ENCODE measurements at places on chromosomes 2 and 18.

- no peak for DNase-seq
Measured at GRCh38 chr2:52668724-52669123, 1098.9 kb upstream of the CHAC2 start.

DNA sequence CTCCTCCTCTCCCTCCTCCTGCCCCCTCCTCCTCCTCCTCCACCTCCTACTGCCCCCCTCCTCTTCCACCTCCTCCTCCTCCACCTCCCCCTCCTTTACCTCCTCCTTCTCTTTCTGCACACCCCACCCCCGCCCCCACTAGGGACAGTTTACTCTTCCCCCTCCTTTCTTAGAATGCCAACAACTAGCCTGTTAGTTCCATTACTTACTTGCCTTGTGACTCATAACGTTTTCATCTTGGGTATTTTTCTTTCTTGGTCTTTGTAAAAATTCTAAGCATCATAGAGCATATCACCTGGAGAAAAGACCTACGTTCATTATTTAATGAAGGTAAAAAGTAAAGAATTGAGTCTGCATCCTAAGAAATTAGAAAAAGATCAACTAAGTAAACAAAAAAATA, 165.3 kb downstream of the NEDD4L start:
- no peak for DNase-seq

GRCh38 chr2:12240206-12240605, 476.5 kb upstream of the TRIB2 start:
- no peak for DNase-seq

DNA sequence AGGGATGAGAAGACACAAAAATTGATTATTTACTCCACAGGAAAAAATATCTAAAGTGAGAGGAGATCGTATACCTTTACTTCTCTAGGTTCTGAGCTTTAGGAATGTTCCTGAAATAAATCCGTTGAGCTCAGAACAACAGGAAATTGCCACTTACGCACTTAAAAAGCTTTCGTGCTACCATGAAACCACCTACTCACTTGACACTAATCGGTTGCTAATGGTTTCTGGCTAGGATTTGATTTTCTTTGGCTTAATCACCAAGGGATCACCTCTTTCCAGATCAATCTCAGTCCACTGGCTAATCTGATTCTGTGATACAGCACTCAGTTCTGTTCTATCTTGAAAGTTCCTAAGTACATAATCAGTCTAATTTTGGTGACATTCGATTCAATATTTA, 419.6 kb downstream of the DLGAP1 start:
- no peak for DNase-seq

DNA sequence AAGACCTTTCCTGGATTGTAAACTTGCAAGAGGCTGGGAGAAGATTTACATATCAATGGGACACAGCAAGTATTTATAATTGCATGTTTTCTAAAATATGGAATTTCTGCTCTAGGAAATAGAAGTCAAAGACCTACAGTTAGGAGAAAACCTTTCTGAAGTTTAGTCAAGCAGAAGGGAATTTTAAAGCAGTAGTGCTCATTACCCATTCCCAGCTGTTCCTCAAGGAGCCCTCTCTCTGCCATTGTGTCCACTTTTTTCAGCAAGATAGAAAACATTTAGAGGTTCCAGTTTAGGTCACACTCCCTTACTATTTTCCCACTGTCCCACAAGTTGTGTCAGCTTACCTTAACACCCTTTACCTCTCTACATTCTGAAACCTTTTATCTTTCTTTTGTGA, 584.0 kb upstream of the CHAC2 start:
- DNase-seq, result no peak

- no peak for DNase-seq
Measured at GRCh38 chr2:77314721-77315120, 207.5 kb downstream of the LRRTM4 start.
